ENCODE measurements at places on chromosomes 6 and 20.
A peak's percentile ranks its signal among the peaks of the same experiment; 100 is the strongest.

GRCh38 chr6:132142768-132143167, 191.6 kb upstream of the CCN2 start:
- no peak for DNase-seq

DNA sequence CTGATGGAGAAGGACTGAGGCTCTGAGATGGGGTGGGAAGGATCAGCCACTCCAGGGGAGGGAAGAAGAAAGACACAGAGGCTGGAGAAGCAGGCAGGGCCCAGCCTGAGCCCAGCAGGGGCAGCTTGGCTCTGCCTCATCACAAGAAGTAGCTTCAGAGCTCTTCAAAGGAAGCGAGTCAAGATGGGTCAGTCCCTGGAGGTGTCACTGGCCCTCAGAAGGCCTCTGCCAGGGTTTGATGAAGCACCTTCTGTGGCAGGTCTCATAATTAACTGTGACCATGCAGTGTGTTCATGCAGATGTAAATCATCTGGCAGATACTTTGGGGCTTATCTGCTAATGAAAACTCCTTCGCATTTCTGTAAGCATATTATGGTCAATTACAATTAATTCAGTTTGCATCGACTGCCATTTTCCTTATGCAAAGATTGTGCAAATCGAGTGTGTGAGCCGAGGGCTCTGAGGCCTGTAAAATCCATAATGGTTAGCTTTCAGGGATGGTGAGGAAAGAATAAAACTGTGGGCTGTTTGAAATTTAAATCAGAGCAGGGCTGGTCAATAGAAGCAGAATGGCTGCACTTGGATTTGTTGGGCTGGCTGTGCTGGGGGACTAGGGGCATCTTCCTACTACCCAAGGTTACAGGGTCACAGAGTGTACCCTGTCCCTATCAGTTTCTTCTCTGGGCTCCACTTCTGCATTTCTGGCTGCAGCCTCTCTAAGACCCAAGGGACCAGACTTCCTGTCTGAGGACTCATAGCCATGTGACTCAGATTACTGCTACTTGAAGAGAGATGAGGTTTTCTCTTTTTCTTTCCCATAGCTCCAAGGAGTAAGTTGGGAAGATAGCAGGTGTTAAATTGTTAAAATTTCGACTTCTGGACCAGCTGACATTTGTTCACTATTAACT, 376.6 kb downstream of the DHX35 start:
- DNase-seq, result no peak

GRCh38 chr6:147195510-147195909, 8.7 kb upstream of the STXBP5 start:
- no peak for DNase-seq

DNA sequence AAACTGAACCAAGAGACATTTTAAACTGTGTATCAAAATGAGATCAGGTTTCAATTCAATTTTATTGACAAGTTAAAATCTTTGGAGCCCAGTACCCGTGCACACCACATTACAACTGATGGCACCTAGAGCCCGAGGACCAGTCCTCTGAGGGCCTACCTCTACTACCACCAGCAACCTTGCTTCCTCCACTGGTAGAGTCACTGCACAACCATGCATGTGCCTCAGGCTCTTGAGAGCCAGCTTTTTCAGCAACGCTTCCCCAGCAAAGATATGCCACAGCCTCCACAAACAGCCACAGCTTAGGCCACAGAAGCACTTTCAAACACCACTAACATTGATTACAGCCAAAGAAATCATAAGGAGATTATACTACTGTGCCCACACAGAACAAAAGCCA, 328.6 kb upstream of the RNF217 start:
- no peak for DNase-seq

DNA sequence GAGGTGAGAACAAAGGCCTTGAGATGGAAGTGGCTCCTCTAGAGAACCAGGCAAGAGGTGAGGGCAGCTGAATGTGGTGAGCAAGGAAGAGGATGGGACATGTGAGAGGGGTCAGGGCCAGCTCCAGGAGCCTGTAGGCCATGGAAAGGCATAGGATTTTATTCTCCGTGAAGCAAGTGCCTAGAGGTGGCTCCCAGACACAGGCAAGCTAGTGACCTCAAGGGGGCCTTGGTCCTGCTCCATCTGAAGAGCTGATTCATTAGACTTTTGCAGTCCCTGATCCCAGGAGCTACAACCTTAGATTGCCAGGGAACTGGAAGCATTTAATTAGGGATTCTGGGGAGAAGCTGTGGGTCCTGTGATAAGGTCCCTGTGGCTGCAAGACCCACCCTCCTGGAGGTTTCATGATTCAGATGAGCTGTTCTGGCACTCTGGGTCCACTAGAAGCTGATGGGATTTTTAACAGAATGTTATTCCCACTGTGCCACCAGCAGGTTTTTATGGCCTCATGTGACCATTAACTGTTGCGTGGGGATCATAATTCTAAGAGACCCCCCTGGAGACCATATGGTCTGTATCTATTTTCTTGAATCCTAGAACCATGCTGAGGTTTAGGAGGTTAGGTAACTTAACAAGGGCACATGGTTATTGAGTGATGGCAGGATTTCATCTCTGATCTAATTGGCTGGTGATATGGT, 90.5 kb downstream of the ELOVL5 start:
- no peak for DNase-seq

GRCh38 chr20:59640267-59640666, 35.9 kb downstream of the PHACTR3 start:
- DNase-seq, result no peak

DNA sequence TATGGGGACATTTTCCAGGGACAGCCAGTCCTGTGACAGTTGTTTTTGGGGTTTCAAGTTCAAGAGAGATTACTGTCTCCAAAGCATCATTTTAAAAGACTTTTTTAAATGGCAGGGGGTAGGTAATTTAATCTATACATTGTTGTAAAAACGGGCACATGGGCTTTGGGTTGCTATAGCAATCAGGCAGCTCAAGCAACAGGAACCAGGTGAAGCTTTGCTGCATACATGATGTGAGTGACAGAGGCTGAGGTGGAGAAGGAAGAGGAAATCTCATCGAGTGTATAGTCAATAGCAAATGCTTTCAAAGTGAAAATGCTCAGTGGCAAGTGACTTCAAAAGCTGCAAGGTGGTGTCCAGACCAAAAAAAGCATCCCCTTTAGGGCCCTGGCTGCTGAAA, 277.4 kb upstream of the JAG1 start:
- DNase-seq, result no peak

GRCh38 chr20:59149678-59150504, 13.7 kb upstream of the ZNF831 start:
- DNase-seq, result peak; percentile 93

GRCh38 chr6:157066781-157067491, 256.4 kb downstream of the TMEM242 start:
- DNase-seq, result no peak

- DNase-seq, result no peak
These were observed 113.9 kb upstream of the ZNF217 start for GRCh38 chr20:53707371-53708055.

- no peak for DNase-seq
These were observed 7.4 kb downstream of the EEF1A1 start for GRCh38 chr6:73513496-73513854.

- DNase-seq, result no peak
These were observed 26.2 kb downstream of the SLC16A10 start for GRCh38 chr6:111113336-111114086.

- DNase-seq, result no peak
These were observed 8.5 kb downstream of the SYNGAP1 start for GRCh38 chr6:33428224-33428965.

- no peak for DNase-seq
These were observed 61.7 kb downstream of the GNAS-AS1 start for GRCh38 chr20:58788896-58789544.

DNA sequence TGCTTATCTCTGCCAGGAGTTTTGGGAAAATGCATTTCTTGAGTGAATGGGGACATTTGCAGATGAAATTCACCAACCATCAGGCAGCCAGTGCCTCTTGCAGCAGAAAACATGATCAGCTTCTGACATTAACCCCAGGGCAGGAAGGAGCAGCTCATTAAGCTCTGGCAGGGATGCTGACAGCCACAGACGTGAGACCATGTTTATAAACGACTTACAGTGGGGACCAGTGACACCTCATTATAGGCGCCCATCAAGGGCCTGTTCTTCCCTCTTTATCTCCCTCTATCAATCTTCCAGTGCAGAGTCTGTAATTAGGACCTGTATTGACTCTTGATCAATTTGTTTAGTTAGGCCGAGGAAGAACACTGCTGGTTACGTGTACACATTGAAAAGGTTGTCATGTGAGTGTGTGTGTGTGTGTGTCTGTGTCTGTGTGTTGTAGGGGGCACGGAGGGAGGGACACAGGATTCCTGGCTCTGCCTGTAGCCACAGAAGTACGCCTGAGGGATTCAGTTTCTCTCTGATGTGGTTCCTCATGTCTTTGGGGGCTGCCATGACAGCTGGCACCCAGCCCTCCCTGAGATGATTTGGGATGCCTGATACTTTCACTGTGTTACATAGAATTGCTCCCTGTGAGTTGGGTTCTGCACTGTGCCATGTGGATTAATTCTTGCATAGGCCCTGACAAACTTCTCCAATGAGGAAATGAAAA, 428.4 kb upstream of the CHD6 start:
- DNase-seq, result no peak

- no peak for DNase-seq
These were observed 39.3 kb upstream of the DSN1 start for GRCh38 chr20:36812594-36813463.

GRCh38 chr6:114989279-114989964, 646.6 kb upstream of the HS3ST5 start:
- DNase-seq, result peak; percentile 10

Data from CD4-positive, alpha-beta memory T cell (primary cell).